ENCODE measurements at places on chromosomes 16 and 17.
A peak's percentile ranks its signal among the peaks of the same experiment; 100 is the strongest.

- DNase-seq, result peak; percentile 17
Observed at GRCh38 chr16:35636480-35637230, 2177.2 kb downstream of the TP53TG3F start.

- DNase-seq, result no peak
Observed at GRCh38 chr17:83203472-83204221, 124.2 kb downstream of the METRNL start.

GRCh38 chr17:68698746-68699145, 97.6 kb upstream of the FAM20A start:
- DNase-seq, result no peak

DNA sequence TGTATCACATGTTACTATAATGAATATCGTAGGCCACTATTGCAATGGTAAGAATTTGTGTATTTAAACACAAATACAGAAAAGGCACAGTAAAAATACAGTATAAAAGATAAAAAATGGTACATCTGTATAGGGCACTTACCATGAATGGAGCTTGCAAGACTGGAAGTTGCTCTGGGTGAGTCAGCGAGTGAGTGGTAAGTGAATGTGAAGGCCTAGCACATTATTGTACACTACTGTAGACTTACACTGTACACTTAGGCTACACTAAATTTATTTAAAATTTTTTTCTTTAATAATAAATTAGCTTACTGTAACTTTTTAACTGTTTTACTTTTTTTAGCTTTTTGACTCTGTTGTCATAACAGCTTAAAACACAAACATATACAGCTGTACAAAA, 42.5 kb downstream of the AKAP10 start:
- peak; percentile 17 for DNase-seq

DNA sequence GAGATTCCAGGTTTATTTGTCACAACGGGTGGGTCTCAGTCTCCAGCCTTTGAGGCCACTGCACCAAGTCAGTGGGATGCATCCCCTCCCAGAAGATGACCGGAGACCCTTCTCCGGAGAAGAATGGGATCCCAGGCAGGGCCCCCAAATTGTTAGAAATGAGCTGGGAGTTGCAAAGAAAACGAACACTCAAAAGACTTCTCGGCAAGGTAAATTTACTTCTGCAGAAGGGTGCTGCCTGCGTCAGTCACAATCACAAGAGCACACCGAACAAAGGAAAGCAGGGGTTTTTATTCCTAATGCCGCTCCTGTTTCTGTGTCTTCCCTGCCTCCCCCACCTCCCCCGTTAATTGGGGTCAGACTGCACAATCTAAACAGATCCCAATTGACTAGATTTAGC, 61.4 kb downstream of the ATF7IP2 start:
- DNase-seq, result no peak

DNA sequence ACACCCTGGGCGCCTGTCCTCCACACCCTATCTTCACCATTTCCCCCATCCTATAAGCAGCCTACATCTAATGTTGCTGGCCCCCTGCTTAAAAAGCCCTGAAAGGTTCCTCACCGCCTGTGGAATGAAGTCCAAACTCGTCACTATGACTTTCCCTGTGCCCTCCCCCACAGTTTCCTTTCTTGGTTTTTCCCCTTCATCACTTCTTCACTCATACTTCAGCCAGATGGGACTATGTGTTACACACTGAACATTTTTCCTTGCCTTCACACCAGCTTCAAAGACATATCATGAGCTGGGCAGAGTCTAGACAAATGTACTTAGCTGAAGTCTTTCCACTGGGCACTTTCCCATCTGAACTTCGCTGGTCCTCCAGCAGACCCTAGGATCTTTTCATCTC, 1.5 kb upstream of the MARCHF10 start:
- no peak for DNase-seq

- no peak for DNase-seq
Observed at GRCh38 chr17:17364338-17364667, 61.1 kb downstream of the NT5M start.

Data from kidney tubule cell (primary cell).